ENCODE measurements at places on chromosomes 5 and 9. TPM values are rescaled to one million over a fixed set of nuclear protein-coding genes. Genes with fewer than 3 reads are reported as not detected.

- no peak for DNase-seq
Measured at GRCh38 chr5:35038891-35039290, 8.9 kb downstream of the AGXT2 start.

DNA sequence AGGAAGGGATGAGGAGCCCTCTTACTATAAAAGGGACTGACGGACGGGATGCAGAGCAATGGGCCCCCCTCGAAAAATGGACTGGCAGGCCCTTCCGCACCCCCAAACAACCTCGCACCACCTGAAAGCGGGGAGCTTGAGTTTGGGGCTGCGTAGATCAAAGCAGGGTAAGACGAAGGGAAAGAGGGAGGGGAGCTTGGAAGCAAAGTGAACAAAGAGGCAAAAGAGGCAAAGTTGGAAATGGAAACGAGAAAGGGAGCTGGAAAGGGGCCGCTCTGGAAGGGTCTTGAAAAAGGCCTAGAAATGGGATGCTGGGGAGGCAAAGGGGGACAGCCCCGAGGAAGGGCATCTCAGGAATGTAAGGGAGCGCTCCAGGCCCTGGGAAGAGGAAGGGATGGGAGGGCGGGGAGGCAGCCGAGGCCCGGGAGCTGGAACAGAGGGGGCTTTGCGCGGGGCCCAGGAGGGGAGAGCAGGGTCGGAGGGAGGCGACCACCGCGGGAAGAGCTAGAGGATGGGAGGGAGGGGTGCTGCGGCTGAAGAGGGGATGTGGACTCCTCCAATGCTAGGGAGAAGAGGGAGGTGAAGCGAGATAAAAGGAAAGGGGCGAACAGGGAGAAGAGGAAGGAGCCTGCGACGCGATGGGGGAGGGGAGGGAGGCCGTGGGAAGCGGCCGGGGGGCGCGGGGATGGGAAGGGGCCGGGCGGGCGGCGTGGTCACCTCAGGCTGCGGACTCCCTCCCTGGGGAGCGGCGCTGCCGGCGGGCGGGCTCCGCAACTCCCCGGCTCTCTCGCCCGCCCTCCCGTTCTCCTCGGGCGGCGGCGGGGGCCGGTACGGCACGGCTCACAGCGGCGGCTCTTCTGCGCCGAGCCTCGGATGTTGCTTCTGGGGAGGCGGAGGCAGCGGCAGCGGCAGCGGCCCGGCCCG is 577 bp downstream of the RNF145 start:
- DNase-seq = no peak

DNA sequence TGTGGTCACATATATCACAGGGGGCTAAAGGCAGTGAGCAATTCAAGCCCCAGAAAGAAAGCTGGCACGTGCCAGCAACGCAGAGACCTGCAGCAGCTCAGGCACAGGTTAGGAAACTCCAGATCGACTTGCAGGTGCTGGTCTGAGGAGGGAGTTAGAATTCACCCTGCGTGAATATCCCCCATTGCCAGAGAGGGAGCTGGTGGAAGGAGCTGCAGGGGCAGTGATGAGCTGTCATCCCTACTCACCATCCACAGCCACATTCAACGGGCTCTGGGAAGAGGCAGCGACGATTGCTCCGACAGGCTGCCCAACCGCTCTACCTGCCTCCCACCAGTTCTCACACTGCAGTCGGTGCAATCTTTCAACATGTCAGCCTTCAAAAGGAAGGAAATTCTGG is 40.8 kb upstream of the CLK4 start:
- DNase-seq = no peak

DNA sequence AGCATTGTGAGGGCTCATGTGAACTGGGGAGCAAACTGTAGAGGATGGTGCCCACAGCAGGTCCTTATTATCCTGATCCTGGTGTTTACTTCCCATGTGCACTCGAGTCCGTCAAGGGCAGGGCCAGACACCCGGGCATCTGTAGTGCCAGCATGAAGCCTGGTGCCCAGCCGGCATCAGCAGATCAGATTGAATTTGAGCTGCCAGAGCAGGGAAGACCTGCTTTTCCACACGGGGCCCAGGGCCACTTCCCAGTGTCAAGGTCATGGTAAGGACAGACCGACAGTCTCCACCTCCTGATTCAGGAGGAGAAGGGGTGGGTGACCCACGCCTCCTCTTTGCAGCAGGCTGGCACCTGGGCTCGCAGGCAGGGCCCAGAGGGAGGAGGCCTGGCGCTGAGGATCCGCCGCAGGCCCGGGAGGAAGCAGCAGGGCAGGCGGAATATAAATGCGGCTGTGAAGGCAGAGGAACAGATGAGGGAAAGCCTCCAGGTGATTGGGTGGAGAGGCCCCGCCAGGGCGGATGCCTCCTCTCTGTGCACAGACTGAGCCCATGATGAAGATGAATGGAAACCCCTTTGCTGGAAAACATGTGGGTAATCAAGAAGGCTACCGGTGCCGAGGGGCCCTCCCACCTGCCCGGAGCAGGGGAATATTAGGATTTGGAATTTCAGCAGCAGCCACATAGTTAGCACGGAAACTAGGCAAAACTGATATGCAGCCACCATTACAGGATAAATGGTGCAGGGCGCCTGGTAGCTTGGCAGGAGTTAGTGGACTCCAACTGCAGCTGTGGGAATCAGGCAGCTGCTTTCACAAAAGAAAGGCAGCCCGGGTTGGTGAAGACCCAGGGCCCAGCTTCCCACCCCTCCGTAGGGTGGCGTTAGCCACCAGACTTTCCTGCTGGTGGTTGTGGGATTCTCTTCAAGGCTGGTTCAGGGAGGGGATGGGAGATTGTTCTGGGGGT is 114.9 kb downstream of the GAPVD1 start:
- no peak for DNase-seq

DNA sequence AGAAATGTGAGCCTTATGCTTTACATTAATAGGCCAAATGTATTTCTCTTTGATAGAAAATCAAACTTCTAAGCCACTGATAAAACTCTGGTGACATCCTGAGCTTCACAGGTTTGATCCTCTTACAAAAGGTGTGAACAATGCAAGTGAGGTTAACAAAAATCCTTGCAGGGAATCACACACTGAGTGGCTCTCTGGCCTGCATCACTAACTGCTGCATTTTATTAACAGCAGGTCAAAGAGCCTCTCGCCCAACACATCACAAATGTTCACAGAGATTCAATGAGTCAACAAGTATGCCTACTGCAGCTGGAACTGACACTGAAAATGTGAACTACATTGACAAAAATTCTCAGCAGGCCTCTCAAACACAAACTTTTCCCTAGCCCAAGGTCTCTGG is 122.3 kb downstream of the SEMA5A start:
- DNase-seq = peak; percentile 33

GRCh38 chr5:5930561-5930960 is 447.8 kb downstream of the MED10 start:
- no peak for DNase-seq

DNA sequence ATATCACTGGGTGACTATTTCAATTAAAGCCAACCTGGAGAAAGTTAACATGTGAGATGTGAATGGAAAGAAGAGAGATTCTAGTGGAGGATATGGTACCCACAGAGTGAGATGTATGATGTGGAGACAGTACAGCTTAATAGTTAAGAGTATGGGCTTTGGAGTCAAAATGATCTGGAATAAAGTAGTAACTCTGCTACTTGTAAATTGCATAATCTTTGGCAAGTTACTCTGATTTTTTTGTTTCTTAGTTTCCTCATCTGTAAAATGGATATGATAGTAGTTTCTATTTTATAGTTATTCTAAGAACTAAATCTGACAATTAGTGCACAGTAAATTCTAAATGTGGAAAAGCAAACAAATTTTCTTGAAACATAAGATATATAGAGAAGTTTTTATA is 79.2 kb downstream of the ISOC1 start:
- DNase-seq = no peak

DNA sequence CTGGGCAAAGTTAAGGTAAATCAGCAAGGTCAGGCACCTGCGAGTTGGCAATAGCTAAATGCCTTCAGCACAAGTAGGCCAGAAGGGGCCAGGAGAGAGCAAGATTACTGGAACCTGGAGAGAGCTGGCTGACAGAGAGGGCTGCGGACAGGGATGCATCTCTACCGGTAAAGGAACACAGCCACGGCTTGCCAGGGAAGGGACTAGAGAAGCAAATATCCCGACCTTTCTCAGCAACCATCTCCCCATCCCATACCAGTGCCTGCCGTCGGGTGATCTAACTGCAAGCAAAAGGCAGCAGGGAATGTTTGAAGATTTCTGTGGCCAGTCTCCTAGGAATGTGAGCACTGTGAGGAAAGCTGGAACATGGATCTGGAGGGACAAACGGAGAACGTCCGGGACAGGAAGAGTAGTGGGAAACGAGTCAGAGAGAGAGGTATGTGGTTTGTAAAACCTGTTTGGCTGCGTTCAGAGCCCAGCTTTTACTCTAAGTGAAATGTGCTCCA is 15.9 kb upstream of the ABLIM3 start:
- DNase-seq = no peak

GRCh38 chr5:122653087-122654017 is 121.5 kb upstream of the SNX2 start:
- no peak for DNase-seq

DNA sequence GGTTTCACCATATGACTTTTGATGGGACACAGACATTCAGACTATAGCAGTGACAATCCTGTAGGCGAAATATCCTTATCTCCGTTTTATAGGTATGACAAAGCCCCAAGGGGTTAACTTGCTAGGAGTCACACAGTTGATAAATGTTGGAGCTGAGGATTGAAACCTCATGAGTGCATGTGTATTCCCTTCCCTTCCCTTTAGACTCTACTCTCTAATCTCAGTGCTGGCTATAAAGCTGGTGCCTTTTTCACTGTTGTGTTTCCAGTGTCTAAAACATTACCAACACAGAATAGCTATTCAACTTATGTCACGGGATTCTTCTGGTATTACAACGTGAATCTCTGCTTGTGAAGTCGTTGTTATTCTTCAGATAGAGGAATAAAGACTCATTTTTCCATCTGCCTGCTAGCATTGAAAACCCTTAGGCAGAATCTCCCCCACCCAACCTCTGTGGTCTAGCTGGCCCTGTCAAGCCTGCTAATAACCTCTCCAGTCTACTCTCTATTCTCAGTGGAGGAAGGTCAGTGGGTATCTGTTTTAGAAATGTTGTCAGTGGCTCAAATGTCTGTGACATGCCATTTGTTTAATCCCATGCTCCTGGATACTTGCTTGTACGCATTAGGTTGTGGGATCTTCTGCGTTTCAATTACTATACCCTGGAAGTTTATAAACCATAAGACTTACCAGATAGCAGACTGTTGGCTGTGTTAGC is 121.2 kb downstream of the TLE4 start:
- DNase-seq = no peak

DNA sequence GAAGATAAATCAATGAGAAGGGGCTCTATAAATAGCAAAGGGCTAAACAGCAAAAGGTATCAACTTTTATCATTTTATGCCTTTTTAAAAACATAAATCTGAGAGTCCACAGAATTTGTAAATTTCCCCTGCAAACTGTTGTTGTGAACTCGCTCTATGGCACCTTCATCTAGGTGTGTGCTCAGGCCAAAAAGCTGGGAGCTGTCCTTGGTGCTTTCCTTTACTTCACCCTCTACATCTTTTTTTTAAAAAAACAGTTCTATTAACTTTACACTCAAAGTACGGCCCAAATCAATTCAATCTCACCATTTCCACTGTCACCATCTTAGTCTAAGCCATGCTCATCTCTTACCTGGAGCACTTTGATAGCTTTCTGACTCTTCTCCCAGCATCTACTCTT is 108.2 kb upstream of the GPR151 start:
- no peak for DNase-seq

- no peak for DNase-seq
Measured at GRCh38 chr9:36210722-36211121, 20.0 kb downstream of the CLTA start.

DNA sequence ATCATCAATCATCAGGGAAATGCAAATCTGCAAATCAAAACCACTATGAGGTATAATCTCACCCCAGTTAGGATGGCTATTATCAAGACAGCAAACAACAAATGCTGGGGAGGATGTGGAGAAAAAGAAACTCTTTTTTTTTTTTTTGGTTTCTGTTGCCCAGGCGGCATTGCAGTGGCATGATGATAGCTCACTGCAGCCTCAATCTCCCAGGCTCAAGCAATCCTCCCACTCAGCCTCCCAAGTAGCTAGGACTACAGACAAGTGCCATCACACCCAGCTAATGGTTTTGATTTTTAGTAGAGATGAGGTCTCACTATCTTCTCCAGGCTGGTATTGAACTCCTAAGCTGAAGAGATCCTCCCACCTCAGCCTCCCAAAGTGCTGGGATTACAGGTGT is 5.4 kb upstream of the CNTRL start:
- no peak for DNase-seq

- DNase-seq = no peak
Measured at GRCh38 chr5:157362012-157362411, 96.1 kb downstream of the CYFIP2 start.

GRCh38 chr5:143806579-143806978 is 5.4 kb upstream of the HMHB1 start:
- no peak for DNase-seq

DNA sequence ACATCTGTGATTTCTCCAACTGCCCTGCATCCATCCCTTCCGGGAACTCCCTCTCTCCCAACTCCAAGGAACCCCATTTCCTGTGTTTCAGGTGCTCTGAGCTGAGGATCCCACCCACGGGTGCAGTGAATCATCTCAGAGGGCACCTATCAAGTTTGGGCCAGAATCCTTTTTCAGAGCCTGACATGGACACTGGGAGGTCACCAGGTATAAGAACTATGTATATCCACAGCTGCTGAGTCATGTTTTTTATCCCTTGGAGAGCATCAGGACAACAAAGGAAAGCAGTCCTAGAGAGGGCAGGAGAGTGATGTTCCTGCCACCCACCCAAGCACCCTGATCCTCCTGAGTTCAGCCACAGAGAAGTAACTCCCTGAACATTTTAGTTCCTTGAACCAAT is 3.8 kb downstream of the MED27 start:
- no peak for DNase-seq

DNA sequence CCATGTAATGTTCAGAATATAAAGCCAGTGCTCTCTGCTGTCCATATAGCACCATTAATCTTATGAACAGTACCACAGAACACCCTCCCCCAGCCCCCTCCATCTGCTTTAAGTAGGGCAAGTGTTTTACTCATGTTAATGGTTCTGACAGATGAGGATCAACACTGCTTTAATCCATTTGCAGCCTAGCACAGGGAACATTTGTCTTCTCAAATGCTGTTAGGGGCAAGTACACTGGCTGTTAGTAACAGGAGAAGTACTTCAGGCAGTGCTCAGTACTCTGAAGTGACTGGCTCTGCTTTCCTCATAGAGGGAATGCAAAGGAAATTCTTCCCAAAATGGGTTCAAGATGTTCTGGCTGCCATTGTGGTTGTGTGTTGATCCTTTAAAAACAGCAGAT is 202.6 kb downstream of the DCP2 start:
- DNase-seq = no peak

GRCh38 chr5:179264783-179265513 is 80.3 kb downstream of the ADAMTS2 start:
- DNase-seq = no peak

CNTNAP3B gene
- not detected for total RNA-seq

TSLP gene
- total RNA-seq = not detected

CDH9 gene
- not detected for total RNA-seq

RLN2 gene
- total RNA-seq = not detected

ADAMTS13 gene
- total RNA-seq = 1.6 TPM

IER5L gene
- total RNA-seq = 47.2 TPM

SNCAIP gene
- total RNA-seq = 0.09 TPM

SPATA31A3 gene
- total RNA-seq = not detected
